ENCODE measurements at places on chromosomes 4 and X. TPM values are rescaled to one million over a fixed set of nuclear protein-coding genes. Genes with fewer than 3 reads are reported as not detected.

The VBP1 gene
- 67.8 TPM for polyA plus RNA-seq

The IL2RG gene
- polyA plus RNA-seq, result 789 TPM

- no peak overlapping the region for H3K4me3 ChIP-seq
- H3K36me3 ChIP-seq, result no peaks in the 10 kb centered on the region
- H3K27me3 ChIP-seq, result peaks cover 35% of the 10 kb centered on the region
Measured at GRCh38 chr4:174189392-174190015, 94.0 kb downstream of the FBXO8 start.

DNA sequence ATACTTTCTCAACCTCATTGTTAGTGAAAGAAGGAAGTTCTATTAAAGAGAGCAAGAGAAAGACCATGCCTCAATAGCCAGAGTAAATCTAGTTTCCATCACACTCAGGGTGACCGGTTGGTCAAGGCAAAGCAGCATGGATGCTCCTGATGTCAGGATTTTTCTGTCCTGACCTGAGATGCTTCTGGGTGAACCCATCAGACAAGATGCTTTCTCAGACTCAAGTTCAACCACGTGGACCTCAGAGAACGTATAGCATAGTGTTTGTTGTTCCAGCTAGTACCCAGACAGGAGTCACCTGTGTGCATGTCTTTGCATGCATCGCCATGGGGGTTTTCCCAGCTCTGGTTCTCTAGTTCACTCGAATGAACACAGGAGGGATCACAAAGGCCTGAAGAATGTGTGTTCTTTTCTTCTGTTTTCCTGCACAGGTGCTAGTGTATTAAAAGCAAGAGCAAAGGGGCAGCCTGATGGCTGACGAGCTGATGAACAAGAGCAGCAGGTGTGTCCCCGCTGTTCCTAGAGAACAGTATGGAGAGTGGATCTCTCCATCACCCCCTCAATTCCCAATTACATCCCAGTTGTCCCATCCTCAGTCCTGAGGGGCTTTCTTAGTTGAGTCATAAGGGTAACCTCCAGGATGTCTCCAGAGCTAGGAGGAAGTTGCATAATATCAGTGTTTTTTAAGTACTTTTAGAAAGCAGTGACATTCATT is 110.5 kb upstream of the ENPP6 start:
- peak overlapping the region; percentile 97 for H3K27ac ChIP-seq
- peak overlapping the region; percentile 90 for H3K4me3 ChIP-seq
- no peaks in the 10 kb centered on the region for H3K36me3 ChIP-seq
- no peaks in the 10 kb centered on the region for H3K27me3 ChIP-seq
- peaks cover 88% of the 10 kb centered on the region for H3K4me1 ChIP-seq

- no peak for DNase-seq
- H3K27ac ChIP-seq, result no peak overlapping the region
- peaks cover 2% of the 10 kb centered on the region for H3K4me1 ChIP-seq
- no peaks in the 10 kb centered on the region for H3K36me3 ChIP-seq
- no peaks in the 10 kb centered on the region for H3K27me3 ChIP-seq
Measured at GRCh38 chrX:24027985-24028384, 999 bp upstream of the KLHL15 start.

The P2RY8 gene
- polyA plus RNA-seq, result 285 TPM

DNA sequence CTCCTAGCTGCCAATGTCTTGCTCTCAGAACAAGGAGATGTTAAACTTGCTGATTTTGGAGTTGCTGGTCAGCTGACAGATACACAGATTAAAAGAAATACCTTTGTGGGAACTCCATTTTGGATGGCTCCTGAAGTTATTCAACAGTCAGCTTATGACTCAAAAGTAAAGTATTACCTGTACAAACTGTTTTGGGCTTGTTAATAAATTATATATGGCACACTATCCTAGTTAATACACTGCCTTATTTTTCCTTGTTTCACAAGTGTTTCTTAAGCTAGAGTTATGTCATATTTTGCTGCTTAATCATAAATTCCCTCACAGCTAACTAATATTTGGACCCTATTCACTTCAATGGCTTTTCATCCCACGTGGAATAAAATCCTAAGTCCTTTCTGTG is 45.3 kb downstream of the STK26 start:
- no peaks in the 10 kb centered on the region for H3K4me1 ChIP-seq
- no peaks in the 10 kb centered on the region for H3K27me3 ChIP-seq
- no peak overlapping the region for H3K4me3 ChIP-seq
- no peaks in the 10 kb centered on the region for H3K36me3 ChIP-seq

DNA sequence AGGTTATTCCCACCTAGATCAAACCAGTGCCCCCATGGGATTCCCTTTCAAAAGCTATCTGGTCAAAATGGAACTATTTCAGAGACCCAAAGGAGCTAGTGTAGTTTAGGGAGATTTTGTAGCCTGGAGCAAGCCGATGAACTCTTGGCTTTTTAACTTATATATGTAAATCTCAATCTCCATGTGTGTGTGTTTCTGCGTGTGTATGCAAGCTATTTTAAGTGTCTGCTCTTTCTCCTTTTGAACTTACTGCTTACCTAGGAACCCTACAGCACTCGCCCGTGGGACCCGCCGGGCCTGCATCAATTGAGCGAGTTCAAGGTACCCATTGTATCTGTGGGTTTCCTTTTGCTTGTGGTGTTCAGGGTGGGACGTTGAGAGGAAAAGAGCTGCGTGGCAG is 10.4 kb downstream of the CSTF2 start:
- no peaks in the 10 kb centered on the region for H3K27me3 ChIP-seq
- DNase-seq, result no peak
- H3K27ac ChIP-seq, result no peak overlapping the region
- peaks cover 3% of the 10 kb centered on the region for H3K4me1 ChIP-seq
- no peak overlapping the region for H3K4me3 ChIP-seq
- H3K36me3 ChIP-seq, result peaks cover 16% of the 10 kb centered on the region

The ZMAT1 gene
- polyA plus RNA-seq, result 5.2 TPM

The IQCM gene
- polyA plus RNA-seq, result not detected

The UGT2B7 gene
- not detected for polyA plus RNA-seq

The MPC1L gene
- polyA plus RNA-seq, result not detected

The TSPAN6 gene
- polyA plus RNA-seq, result not detected

The ADH1A gene
- not detected for polyA plus RNA-seq

DNA sequence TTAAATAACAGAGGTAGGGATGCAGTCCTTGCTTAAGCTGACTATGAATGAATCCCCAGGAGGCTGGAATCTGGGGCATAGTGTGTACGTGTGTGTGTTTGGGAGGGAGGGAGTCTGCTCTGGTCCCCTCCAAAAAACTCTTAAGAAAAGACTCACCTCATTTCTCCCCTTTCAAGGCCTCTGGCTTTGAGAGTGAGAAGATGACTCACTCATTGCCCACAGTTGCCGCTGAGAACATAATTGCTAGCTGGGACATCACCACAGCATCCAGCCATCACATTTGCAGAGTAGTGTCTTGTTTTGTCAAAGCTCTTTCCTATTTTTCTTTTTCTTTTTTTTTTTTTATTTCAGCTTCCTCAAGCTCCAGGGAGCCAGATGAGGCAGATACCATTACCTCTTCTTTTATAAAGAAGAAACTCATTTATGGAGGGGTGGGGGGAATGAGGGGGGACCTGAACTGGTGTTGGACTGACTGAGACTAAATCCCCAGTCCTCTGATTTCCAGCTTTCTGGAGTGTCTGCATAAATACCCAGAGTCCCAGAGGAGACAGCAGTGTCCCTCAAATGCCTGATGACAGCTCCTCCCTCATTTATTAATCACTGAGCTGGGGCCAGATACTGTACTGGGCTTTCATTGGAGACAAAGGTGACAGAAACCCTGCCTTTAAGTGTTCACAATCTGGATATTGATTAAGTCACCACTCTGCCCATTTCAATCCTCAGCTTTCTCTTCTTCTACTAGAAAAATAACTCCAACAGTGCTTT is 61.9 kb upstream of the LAS1L start:
- no peaks in the 10 kb centered on the region for H3K27me3 ChIP-seq
- no peak for DNase-seq
- H3K4me1 ChIP-seq, result peaks cover 58% of the 10 kb centered on the region
- peak overlapping the region; percentile 95 for H3K27ac ChIP-seq
- peak overlapping the region; percentile 82 for H3K4me3 ChIP-seq

GRCh38 chr4:182470215-182470614 is 227.0 kb downstream of the TENM3 start:
- no peaks in the 10 kb centered on the region for H3K4me1 ChIP-seq
- no peak overlapping the region for H3K4me3 ChIP-seq
- no peak for DNase-seq
- H3K27me3 ChIP-seq, result peaks cover 10% of the 10 kb centered on the region

DNA sequence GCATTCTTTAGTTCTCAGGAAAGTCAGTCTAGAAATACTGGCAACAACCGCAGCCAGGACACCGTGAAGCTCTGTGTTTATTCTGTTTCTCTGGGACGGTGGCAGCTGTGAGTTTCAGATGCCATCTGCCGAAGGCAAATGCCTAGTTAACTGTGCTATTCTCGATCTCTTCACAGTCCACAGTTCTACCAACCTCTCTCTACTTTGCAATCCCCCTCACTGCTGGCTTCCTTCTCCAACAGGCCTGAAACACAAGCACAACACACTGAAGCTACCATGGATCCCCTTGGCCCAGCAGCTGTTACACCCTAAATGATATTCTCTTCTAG is 118.8 kb downstream of the ZNF827 start:
- no peak for DNase-seq
- peaks cover 37% of the 10 kb centered on the region for H3K36me3 ChIP-seq
- no peak overlapping the region for H3K4me3 ChIP-seq
- H3K4me1 ChIP-seq, result peaks cover 6% of the 10 kb centered on the region
- H3K27me3 ChIP-seq, result no peaks in the 10 kb centered on the region

DNA sequence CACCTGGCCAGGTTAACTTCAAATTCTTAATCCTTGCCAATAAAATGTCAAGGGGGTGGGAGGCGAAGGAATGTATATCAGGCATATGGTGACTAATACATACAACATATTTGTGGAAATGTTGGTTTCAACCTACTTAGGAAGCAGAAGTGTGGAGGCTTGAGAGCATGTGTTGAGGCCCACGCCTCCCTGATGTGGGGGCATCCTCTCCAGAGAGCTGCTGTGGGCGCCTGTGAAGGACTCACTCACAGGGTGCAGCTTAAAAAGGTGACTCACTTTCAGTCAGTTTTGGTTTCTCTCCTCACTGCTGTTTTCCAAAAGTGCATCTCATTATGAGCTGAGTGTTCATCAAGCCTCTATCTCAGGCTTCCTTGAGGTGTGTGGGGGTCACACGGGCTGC is 27.5 kb downstream of the LNX1 start:
- no peaks in the 10 kb centered on the region for H3K36me3 ChIP-seq
- H3K27me3 ChIP-seq, result peaks cover 6% of the 10 kb centered on the region
- no peaks in the 10 kb centered on the region for H3K4me1 ChIP-seq
- H3K4me3 ChIP-seq, result no peak overlapping the region

GRCh38 chrX:118864063-118864635 is 40.5 kb downstream of the ZCCHC12 start:
- H3K27ac ChIP-seq, result no peak overlapping the region
- peaks cover 6% of the 10 kb centered on the region for H3K27me3 ChIP-seq
- no peaks in the 10 kb centered on the region for H3K4me1 ChIP-seq
- DNase-seq, result no peak
- H3K36me3 ChIP-seq, result no peaks in the 10 kb centered on the region

- no peak overlapping the region for H3K4me3 ChIP-seq
- DNase-seq, result no peak
- H3K27me3 ChIP-seq, result no peaks in the 10 kb centered on the region
- peaks cover 25% of the 10 kb centered on the region for H3K4me1 ChIP-seq
Measured at GRCh38 chrX:155028877-155029291, 2.2 kb downstream of the FUNDC2 start.

- no peak overlapping the region for H3K4me3 ChIP-seq
- no peaks in the 10 kb centered on the region for H3K36me3 ChIP-seq
- H3K27ac ChIP-seq, result no peak overlapping the region
- DNase-seq, result no peak
Measured at GRCh38 chr4:109233570-109233969, 68.9 kb downstream of the COL25A1 start.

DNA sequence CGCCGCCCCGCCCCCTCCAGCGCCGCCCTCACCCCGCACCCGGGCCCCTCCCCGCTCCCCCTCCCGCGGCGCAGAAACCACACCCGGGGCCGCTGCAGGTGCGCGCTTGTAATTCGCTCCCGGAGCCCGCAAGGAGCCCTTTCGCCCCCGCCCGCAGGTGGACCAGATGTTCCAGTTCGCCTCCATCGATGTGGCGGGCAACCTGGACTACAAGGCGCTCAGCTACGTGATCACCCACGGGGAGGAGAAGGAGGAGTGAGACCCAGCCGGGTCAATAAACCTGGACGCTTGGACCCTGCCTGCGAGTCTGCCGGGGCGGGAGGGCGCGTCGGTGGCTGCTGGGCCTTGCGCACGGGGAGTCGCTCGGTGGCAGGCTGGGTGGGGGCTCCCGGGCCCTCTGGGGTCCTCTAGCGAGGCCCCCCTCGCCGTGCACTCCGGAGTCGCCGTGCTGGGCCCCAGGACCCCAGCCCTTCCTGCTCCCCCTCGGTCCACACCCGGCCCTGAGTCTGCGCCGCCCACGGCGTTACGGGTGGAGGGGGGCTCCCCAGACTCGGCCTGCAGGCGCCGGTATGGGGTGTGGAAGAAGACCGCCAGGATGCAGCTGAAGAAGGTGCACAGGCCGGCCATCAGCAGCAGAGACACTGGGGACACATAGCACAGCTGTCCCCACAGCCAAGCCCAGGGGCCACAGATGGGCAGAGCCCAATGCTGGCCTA is 7.1 kb downstream of the SLC49A3 start:
- DNase-seq, result no peak
- peak overlapping the region; percentile 69 for H3K4me3 ChIP-seq
- H3K36me3 ChIP-seq, result no peaks in the 10 kb centered on the region
- no peaks in the 10 kb centered on the region for H3K27me3 ChIP-seq
- H3K4me1 ChIP-seq, result peaks cover 2% of the 10 kb centered on the region

DNA sequence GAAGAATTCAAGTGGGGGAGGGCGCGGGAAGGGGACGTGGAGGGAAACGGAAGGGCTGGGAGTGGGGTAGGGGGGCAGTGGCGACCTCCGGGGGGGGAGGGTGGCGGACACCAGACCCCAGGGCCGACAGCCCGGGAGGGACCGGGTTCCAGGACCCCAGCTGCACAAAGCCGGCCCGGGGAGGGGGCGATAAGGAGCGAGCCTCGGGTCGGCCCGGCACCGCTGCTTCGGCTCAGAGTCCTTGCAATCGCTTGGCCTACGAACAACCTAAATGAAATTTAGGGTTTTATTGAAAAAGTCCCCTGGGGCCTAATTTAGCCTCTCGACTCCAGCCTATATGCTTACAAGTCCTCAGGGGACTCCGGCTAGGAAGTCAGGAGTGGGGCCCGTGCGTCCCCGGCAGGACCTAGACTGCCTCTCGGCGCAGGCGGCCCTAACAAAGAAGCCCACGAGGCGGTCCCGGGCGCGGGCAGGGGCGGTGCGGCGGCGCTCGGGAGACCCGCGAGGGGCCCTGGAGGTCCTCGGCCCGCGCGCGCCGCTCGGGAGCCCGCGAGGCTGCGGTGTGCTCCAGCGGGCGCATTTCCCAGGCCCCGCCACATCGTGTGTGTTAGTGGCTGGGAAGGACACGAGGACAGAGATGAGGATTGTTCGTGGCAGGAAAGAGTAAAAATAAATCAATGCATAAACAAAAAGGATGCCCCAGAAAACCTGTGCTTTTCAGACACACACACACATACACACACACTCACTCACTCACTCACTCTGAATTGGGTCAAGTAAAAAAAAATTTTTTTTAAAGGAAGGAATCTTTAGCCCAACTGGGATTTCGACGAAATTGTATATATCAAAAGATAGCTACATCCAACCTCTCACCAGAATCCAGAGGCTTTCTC is 70.0 kb downstream of the MGST2 start:
- peaks cover 6% of the 10 kb centered on the region for H3K27me3 ChIP-seq
- H3K27ac ChIP-seq, result peak overlapping the region; percentile 90
- peak overlapping the region; percentile 92 for H3K4me3 ChIP-seq
- peak; percentile 28 for DNase-seq

The PI4K2B gene
- 8.9 TPM for polyA plus RNA-seq

The SORCS2 gene
- polyA plus RNA-seq, result not detected

The SEC31A gene
- polyA plus RNA-seq, result 131 TPM

GRCh38 chr4:153594210-153594609 is 89.9 kb upstream of the TLR2 start:
- H3K4me3 ChIP-seq, result no peak overlapping the region
- H3K4me1 ChIP-seq, result no peaks in the 10 kb centered on the region
- H3K36me3 ChIP-seq, result peaks cover 40% of the 10 kb centered on the region
- DNase-seq, result no peak
- no peak overlapping the region for H3K27ac ChIP-seq
